ENCODE measurements at places on chromosomes 12 and 14.

DNA sequence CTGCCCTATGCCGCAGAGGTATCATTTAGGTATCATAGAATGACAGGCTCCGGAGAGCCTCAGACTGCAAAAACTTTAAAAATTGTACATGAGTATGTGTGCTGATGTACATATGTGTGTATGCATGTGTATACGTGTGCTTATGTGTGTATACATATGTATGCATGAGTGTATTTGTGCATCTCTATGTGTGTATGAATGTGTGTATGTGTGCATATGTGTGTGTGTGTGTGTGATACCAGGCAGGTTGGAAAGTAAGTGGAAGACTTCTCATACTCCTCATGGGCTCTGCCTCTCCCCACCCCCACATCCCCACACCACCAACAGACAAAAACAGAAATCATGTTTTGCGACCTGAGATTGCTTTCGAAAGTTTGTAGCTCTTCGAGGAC, 621 bp upstream of the TMEM117 start:
- no peak for DNase-seq

DNA sequence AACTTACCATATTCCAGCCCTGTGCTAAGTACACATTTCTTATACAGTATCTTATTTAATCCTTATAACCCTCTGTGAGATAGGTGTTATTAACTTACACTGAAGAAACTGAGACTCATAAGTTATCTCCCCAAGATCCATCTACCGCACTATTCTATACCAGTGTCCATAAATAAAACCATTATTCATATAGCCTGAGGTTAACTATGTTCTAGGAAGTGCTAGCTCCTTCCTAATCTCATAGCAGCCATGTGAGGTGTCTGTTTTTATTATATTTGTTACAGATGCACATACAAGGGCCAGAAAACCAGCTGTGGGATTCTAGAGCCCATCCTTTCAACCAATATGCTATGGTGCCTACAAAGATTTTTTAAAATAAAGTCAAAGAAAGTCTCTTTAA, 100.3 kb upstream of the RAP1B start:
- DNase-seq: no peak

- no peak for DNase-seq
Observed at GRCh38 chr12:72095025-72095424, 156.4 kb downstream of the TPH2 start.

GRCh38 chr12:116418551-116418950, 140.6 kb upstream of the MAP1LC3B2 start:
- no peak for DNase-seq

GRCh38 chr12:33427071-33427470, 12.5 kb downstream of the SYT10 start:
- no peak for DNase-seq

DNA sequence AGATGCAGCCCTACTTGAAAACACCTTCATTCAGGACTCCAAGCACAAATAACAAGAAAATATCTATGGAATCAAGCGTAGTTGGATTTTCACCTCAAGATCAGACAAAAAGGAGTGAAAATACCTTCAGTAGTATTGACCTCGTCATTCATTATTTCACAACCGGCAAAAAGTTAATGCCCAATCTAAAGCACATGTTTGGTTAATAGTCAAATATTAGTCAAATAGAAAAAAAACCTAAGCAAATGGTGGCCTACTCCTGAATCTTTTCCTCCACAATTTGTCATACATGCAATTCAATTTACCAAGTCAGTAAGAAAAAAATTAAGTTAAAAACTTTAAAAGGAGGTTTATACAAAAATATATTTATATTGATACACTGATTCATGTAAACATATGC, 50.0 kb downstream of the SLC38A4 start:
- DNase-seq: no peak

GRCh38 chr12:49776858-49777257, 35.5 kb downstream of the TMBIM6 start:
- no peak for DNase-seq

DNA sequence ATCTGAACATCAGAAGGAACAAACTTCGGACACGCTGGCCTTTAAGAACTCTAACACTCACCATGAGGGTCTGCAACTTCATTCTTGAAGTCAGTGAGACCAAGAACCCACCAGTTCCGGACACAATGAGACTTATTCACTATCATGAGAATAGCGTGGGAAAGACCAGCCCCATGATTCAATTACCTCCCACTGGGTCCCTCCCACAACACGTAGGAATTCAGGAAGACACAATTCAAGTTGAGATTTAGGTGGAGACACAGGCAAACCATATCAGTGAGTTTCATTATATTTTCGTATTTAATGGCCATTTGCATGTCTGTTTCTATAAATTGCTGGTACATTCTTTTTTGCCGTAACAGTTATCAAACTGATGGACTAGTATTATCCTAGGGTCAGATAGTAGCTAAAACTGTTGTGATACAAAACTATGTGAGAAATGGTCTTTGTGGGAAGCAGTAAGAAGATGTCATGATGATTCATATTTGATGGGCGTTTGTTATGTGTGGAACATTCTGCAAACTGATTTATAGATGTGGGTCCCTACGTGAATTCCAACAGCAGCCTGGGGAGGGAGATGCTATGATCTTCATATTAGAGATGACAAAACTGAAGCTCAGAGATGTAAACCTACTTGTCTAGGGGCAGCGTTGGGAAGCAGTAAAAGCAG, 282.4 kb upstream of the TMEM132C start:
- DNase-seq: no peak

DNA sequence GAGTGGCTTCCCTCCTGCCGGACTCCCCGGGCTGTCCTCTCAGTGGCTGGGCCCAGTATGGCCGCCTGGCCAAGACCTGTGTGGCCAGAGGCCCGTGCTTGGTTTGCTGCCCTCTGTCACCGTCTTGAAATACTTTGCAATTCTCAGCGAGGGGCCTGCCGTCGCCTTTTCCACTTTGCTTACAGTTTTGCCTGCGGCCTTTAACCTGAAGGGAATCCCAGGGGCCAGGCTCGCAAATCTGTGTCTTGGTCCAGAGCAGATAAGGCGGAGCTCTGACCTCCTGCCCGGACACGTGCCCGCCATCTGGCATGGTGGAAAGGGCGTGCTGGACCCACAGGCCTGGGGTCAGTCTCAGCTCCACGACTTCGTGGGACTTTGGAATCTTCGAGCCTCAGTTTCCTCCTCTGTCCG, 10.9 kb upstream of the AMN start:
- peak; percentile 41 for DNase-seq

- DNase-seq: no peak
Observed at GRCh38 chr12:52581481-52581880, 7.8 kb upstream of the KRT74 start.

GRCh38 chr12:122471324-122472226, 29.2 kb downstream of the ZCCHC8 start:
- no peak for DNase-seq

DNA sequence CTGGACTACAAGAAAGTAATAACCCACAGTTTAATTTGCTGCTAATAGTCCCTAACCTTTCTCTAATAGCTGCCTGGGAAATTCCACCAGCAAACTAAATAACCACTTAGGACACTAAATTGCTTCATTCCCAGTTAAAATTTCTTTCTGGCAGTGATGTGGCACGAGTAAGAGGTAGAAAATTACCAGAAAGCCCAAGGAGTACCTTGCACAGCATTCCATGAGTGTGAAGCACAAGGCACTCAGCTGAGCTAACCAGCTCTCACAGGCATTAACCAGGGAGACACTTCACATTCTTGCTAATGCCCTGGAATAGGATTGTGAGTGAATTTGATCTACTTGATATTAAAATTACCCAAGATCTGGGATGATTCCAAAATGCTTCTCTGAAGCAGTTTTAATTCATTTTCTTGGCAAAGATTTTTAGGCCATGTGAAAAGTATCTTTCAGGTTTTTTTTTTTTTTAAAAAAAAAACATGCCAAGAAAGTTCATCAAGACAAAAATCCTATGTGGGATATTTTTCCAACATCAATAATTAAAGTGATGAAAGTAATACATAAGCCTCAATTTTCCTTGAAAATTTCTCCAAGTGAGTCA, 29.5 kb downstream of the TSPAN8 start:
- no peak for DNase-seq

GRCh38 chr12:108839018-108839889, 18.1 kb downstream of the SSH1 start:
- DNase-seq: peak; percentile 89

DNA sequence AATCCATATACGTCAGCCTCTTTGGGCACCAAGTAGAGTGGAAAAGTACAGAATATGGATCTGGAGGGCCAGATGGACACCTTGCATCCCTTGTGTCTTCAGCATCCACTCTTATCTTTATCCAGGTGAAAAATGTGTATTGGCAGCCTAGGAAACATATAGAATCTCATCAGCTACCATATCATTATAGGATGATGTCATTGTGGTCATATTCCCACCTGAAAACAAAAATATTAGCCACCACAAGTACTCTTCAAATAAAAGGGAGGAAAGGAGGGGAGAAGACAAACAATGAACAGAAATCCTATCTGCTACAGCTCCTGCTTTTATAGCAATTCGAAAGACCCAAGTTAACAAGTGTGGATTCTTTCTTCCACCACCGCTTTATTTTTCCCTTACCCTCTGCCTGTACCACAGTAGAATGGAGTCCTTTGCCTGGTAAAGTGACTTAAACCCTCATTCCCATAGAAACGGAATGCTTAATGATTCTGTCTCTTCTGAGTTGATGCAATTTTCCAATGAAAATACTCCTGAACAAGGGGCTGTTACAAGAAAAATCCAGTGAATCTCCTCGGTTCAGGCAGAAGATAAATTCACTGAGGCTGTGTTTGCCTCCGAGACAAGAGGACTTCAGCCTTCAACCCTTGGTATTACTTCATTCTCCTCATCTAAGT, 13.8 kb upstream of the IL26 start:
- DNase-seq: no peak

DNA sequence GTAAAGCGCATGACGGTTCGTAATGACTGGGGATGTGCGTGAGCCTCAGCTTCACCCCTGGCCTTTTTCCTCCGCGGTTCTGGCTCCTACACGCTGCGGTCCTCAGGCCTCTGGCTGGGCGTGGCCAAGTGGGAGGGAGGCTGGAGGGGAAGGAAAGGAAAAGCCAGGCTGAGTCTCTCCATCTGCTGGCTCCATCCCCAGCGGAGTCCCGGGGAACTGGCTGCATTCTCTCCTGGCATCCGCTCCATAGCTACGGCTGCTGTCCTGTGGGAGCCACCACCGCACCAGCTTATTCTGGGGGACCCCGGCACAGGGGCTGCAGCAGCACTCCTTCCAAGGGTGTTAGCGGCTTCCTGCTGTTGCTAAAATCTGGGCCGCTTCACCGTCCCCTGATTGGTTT, 68.2 kb upstream of the SLC24A4 start:
- peak; percentile 76 for DNase-seq

Measured in aorta (tissue), 5 donors.